ENCODE measurements at places on chromosomes 1 and 21. TPM values are rescaled to one million over a fixed set of nuclear protein-coding genes. Genes with fewer than 3 reads are reported as not detected.

- no peak for DNase-seq
Observed at GRCh38 chr1:181623850-181624249, 140.5 kb downstream of the CACNA1E start.

TCEA3 gene
- total RNA-seq: 1.5 TPM

DNA sequence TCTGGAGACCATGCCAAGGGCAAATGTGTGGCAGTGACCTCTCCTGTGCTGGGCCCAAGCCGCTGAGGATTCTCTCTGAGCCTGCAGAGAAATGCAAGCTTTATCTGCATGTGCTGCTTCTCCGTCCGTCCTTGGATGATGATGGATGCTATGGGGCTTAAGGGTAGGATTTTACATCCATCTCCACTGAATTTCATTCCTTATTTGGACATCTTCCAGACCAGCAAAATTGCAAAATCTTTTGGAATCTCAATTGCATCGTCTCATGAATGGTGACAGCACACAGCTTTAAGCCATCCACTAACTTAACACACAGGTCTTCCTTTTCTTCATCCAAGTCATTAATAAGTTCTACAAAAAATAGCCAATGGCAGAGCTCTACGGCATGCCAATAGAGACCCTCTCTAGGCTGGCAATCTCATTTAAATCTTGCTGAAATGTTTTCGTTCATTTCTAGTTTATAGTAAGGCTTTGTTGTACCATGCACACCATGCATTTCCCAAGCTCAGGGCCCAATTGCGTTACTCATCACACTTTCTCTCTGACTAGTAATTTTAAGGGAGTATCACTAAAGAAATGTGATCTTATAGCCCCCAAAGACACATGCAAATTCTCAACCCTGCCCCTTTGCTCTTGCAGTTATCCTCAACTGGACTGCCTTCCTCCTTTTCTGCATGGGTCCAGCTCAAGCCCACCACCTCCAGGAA lies 11.1 kb downstream of the BATF3 start:
- no peak for DNase-seq

GRCh38 chr1:162951553-162952315 lies 90.8 kb upstream of the CCDC190 start:
- no peak for DNase-seq

- no peak for DNase-seq
Observed at GRCh38 chr1:101200513-101200912, 36.3 kb upstream of the S1PR1 start.

GRCh38 chr1:59556398-59556797 lies 258.4 kb upstream of the HOOK1 start:
- no peak for DNase-seq

GRCh38 chr1:52579415-52579814 lies 22.8 kb upstream of the GPX7 start:
- no peak for DNase-seq

CDA gene
- 0.95 TPM for total RNA-seq

All from Caki2 (cell line).